GM12892 (cell line): ENCODE measurements at places on chromosomes 7 and 10.

GRCh38 chr10:51188008-51188407 is 113.7 kb downstream of the PRKG1 start:
- DNase-seq = no peak

- DNase-seq = no peak
Measured at GRCh38 chr7:65250216-65250615, 123.4 kb upstream of the ZNF92 start.

- DNase-seq = no peak
Measured at GRCh38 chr10:124039483-124040013, 53.9 kb downstream of the CHST15 start.

- DNase-seq = peak; percentile 19
Measured at GRCh38 chr10:2839081-2839725, 228.1 kb upstream of the PFKP start.

- no peak for DNase-seq
Measured at GRCh38 chr10:29881811-29882210, 177.6 kb downstream of the JCAD start.

GRCh38 chr7:115747174-115747573 is 283.4 kb downstream of the TFEC start:
- DNase-seq = no peak

- DNase-seq = no peak
Measured at GRCh38 chr7:43394441-43395130, 188.3 kb upstream of the STK17A start.

GRCh38 chr7:100571829-100572116 is 1.9 kb downstream of the SAP25 start:
- no peak for DNase-seq

GRCh38 chr10:132223156-132223590 is 36.4 kb downstream of the DPYSL4 start:
- peak; percentile 77 for DNase-seq

DNA sequence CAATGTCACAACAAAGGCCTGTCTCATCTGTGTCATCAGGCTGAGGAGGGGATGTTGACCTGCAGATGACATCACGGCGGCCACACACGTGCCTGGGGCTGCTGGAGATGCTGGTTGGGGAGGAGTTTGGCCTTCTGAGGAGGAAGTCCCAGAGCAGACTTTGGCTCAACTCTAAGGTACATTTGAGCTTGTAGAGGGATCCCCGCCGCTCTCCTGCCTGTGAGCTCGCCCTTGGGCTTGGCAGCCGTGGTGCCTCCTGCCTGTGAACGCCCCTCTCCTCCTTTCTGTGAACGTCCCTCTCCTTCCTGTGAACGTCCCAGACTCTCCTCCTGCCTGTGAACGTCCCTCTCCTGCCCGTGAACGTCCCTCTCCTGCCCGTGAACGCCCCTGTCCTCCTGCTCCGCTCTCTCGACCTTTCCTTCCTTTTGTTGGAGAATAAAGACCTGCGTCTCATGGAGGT is 176.4 kb downstream of the DNAJB6 start:
- DNase-seq = no peak

DNA sequence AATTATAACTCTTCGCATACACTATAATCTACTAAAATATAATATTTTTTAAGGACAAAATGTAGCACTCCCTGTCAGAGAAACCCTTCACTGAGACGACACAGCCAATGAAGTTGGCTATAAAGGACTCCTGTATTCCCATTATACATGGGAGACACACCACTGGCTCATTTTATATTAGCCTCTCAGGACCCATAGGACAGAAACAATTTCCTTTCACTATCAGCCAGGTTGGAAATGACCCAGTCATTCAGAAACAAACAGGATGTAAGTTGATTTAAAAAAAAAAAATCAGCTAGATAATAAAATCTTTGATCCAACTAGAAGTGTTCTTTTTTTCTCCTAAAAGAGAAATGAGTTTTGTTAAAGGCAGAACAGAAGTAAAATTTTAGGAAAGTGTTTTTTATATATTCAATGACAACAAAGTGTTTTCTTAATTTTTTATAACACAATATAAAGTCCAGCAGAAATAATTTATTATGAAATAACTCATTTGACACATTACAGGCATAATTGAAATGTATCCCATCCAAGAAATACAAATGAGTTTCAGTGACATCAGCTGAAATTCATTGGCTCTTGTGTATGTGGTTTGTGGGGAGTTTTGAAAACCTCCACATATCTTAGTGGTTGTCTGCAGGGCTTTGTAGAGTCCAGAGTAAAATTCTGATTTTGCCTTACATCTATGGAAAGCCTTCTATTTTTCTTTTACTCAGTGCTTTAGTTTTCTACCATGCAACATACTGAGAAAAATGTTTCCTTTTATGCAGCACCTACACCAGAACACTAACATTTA is 64.1 kb downstream of the CTTNBP2 start:
- no peak for DNase-seq

GRCh38 chr7:139944248-139944647 is 115.2 kb downstream of the TBXAS1 start:
- no peak for DNase-seq

DNA sequence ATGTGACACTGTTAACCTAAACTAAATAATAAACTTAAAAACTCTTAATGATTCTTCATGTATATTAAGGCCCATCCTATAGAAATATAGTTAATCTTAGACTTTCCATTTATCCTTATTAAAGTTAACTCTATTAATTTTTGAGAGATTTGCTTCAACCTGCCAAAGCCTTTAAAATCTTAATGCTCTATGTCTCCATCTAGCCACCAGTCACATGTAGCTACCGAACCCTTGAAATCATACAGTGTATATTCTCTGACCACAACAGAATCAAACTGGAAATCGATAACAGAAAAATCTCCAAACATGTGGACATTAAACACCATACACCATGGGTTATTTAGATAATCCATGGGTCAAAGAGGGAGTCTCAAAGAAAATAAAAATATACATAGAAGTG is 51.9 kb downstream of the ASZ1 start:
- DNase-seq = no peak

DNA sequence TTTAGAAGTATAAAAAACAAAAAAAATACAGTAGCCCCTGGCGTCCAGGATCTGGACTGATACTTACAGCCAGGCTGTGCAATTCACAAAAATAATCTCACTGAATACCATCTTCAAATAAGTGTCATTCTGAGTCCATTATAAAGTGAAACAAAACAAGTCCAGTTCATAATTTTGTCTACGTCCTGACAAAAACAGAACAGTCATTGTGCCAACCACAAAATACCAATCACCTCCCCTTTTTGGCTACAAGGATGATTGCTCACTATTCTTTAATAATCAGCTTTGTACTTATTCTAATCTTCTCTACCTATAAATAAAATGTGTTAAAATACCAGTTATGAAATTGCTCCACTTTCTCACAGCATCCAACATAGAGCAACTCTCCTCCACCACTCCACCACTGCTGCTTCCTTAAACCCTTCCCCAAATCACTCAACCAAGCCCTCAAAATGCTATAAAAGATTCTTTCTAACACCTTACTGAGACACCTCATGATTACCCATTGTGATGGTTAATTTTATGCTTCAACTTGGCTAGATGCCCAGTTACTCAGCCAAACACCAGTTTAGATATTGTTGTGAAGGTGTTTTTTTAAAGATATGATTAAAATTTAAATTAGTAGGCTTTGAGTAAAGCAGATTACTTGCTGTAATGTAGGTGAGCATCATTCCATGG is 479.8 kb upstream of the SEMA3A start:
- DNase-seq = no peak

GRCh38 chr7:95169678-95170077 is 154.7 kb downstream of the PON1 start:
- no peak for DNase-seq
